Spleen (tissue), 13 donors: ENCODE measurements at places on chromosomes 5 and 9. TPM values are rescaled to one million over a fixed set of nuclear protein-coding genes. Genes with fewer than 3 reads are reported as not detected.

DNA sequence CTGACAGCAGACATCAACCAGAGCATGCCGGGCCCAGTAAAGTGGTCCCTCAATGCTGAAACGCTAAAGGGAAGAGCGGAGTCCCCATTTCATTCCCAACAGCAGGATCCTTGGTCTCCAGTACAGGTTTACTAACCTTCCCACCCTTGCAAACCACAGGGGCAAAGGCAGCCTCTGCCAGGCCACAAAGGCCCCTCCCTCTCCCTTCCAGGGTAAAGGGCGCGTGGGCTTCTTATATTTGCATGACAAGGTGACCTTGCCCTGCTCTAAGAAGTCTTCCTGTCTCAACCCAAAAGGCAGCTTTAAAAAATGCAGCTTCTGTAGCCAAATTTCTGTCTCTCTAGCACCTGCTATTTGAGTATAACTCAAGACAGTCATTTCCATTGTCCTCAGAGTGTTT is 131.5 kb upstream of the PTCH1 start:
- no peak for DNase-seq

DNA sequence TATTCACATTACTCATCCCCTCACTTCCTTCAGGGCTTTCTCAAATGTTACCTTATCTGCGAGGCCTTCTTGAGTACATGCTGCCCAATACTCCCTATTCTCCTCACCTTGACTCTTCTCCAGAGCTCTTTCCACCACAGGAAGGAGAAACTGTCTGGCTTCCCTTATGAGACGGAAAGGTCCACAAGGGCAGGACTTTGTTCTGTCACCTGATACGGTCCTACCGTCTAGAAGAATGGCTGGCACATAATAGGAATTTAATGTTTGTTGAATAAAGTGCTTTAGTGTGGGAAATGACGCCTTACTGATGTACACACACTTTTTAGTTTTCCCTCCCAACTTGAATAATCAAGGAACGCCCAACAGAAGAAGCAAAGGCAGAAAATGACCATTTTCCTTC is 52.5 kb downstream of the PFDN1 start:
- no peak for DNase-seq

GRCh38 chr9:126614455-126615244 is 922 bp downstream of the LMX1B start:
- no peak for DNase-seq

- peak; percentile 85 for DNase-seq
Measured at GRCh38 chr9:113993838-113994540, 84.1 kb downstream of the AMBP start.

- DNase-seq, result no peak
Measured at GRCh38 chr5:134920848-134921575, 16.1 kb downstream of the PCBD2 start.

DNA sequence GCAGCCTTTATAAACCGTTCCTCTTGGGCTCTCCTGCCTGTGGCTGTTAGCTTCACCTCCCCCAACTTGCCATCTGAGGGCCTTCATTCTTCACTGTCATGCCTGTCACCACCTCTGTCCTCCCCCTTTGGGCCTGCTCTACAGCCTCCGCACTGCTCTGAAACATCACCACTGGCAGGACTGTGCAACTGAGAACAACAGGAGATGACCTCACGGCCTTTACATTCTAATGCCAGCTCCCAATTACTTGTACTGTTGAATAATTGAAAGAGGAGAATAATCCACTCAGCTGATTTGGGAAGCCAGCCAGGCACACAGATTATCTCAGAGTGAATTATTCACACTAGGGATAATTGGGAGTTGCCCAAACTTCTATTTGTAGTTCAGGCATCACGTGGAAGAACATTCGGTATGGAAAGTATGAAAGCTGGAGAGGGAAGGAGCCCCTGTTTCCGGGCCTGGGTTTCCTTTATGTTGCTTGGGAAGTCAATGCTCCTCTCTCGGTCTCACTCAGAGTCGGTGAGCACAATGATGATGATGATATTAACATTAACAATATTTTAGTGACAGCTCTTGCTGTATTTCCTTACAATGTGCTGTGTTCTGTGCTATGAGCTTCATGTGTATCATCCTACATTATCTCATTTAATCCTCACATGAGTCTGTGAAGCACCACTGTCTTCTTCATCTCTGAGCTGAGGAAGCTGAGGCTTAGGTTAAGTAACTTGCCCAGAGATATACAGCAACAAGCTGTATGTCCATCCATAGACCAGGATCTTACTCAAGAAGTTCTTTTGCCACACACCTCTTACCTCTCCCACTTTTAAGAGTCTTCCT is 99.3 kb upstream of the LRRTM2 start:
- no peak for DNase-seq

- peak; percentile 31 for DNase-seq
Measured at GRCh38 chr9:97558701-97559101, 57.2 kb downstream of the TMOD1 start.

- no peak for DNase-seq
Measured at GRCh38 chr9:134839455-134840125, 41.0 kb upstream of the FCN2 start.

DNA sequence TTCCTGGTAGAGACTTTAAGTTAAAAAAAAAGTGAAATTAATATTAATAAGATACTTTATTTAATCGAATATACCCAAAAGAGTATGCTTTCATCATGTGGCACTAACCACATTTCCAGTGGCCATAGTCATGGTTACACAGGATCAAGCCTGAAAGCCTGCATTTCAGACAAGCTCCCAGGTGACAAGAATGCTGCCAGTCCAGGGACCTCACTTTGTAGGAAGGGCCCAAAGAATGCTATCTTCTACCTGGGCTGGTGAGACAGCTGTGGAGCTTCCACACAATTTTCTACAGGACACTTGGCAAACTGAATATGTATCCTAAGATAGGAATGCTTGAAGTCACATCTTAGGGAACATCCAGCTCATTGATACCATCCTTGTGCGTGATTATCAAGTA is 203.8 kb downstream of the AUH start:
- DNase-seq, result no peak

- DNase-seq, result no peak
Measured at GRCh38 chr5:150017226-150018005, 16.9 kb downstream of the HMGXB3 start.

- no peak for DNase-seq
Measured at GRCh38 chr5:25858019-25858418, 1180.4 kb downstream of the CDH9 start.

DNA sequence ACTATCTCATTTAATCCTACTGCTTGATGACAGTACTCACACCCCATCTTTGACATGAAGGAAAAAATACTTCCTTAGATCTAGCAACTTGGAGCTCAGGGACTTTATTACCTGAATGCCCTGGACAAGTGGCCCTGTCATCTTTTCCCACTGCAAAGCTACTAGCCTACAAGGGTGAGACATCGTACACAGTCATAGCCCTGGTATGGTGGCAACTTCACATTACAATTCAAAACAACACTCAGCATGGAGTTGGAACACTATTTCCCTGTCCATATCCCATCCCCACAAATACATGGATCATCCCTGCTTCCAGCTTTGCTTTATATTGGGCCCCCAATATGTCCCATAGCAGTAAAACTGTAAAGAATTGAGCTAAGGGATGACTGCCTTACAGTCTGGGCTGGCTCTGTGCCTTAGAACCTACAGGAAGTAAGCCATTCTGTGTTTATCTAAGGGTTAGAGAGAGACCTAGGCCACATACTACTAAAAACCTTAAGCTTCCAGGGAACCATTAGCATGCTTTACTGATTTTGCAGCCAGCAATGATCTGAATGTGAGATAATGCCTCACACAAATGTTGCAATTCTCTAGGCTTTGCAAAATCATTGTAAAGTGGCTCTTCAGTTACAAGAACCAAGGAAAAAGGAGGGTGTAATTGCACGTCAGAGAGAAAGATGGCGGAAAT is 55.9 kb downstream of the OTULIN start:
- no peak for DNase-seq

CCNO gene
- not detected for total RNA-seq

NR5A1 gene
- 148 TPM for total RNA-seq

RNF180 gene
- 12.4 TPM for total RNA-seq

HSPA4 gene
- total RNA-seq, result 70.3 TPM

GADD45G gene
- total RNA-seq, result 2.0 TPM

GABRA6 gene
- not detected for total RNA-seq

SHLD3 gene
- 4.0 TPM for total RNA-seq

PCDHGA1 gene
- 0.52 TPM for total RNA-seq
